ENCODE measurements at places on chromosomes 7 and 10.

- DNase-seq: no peak
These were observed 8.2 kb downstream of the BLNK start for GRCh38 chr10:96263176-96263575.

DNA sequence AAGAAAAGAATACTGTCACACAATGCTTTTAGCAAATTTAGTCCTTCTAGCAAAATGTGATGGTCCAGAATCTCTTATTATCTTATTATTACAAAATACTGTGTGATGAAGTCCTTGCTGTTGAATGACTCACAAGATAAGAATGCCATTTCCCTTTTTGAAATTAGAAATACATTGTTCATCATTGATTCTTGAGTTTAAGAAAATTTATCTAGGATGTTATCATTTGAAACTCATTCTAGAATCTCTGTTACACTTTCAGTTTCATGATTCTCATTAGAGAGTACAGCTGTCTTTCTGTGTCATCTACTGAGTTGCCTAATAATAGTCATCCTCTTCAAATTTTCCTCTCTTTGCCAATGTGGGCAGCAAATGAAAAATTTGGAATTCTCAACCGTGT, 9.6 kb downstream of the ZKSCAN5 start:
- no peak for DNase-seq

DNA sequence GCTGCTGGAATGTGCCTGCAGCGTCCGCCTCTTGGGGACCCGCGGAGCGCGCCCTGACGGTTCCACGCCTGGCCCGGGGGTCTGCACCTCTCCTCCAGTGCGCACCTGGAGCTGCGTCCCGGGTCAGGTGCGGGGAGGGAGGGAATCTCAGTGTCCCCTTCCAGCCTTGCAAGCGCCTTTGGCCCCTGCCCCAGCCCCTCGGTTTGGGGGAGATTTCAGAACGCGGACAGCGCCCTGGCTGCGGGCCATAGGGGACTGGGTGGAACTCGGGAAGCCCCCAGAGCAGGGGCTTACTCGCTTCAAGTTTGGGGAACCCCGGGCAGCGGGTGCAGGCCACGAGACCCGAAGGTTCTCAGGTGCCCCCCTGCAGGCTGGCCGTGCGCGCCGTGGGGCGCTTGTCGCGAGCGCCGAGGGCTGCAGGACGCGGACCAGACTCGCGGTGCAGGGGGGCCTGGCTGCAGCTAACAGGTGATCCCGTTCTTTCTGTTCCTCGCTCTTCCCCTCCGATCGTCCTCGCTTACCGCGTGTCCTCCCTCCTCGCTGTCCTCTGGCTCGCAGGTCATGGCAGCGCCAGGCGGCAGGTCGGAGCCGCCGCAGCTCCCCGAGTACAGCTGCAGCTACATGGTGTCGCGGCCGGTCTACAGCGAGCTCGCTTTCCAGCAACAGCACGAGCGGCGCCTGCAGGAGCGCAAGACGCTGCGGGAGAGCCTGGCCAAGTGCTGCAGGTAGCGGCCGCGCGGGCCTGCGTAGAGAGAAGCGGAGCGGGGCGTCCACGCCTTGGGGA, 645 bp downstream of the SLC26A4 start:
- peak; percentile 77 for DNase-seq

- DNase-seq: no peak
These were observed 1.6 kb downstream of the AIFM2 start for GRCh38 chr10:70130878-70131559.

DNA sequence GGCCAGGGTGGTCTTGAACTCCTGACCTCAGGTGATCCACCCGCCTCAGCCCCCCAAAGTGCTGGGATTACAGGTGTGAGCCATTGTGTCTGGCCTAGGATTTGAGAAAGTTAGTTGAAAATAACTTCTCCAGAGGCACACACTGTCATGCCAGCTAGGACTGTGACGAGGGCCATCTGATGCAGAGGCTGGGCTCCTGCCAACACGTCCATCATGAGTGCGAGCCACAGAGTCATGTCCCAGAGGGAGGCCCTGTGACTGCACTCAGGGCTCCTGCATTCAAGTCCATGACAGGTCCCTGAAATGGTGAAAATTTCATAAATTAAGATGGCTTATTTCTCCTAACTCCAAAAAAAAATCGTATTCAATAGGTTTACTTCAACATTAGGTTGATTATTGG, 17.1 kb downstream of the C10orf120 start:
- no peak for DNase-seq

DNA sequence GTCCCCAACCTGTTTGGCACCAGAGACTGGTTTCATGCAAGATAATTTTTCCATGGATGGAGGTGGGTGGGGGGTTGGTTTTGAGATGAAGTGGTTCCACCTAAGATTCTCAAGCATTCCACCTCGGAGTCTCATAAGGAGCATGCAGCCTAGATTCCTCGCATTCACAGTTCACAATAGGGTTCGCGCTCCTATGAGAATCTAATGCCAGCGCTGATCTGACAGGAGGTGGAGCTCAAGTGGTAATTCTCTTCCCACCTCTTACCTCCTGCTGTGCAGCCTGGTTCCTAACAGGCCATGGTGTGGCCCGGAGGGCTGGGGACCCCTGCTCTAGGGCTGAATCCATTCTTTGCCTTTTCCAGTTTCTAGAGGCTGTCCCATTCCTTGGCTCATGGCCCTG, 19.1 kb upstream of the CDK1 start:
- DNase-seq: no peak

DNA sequence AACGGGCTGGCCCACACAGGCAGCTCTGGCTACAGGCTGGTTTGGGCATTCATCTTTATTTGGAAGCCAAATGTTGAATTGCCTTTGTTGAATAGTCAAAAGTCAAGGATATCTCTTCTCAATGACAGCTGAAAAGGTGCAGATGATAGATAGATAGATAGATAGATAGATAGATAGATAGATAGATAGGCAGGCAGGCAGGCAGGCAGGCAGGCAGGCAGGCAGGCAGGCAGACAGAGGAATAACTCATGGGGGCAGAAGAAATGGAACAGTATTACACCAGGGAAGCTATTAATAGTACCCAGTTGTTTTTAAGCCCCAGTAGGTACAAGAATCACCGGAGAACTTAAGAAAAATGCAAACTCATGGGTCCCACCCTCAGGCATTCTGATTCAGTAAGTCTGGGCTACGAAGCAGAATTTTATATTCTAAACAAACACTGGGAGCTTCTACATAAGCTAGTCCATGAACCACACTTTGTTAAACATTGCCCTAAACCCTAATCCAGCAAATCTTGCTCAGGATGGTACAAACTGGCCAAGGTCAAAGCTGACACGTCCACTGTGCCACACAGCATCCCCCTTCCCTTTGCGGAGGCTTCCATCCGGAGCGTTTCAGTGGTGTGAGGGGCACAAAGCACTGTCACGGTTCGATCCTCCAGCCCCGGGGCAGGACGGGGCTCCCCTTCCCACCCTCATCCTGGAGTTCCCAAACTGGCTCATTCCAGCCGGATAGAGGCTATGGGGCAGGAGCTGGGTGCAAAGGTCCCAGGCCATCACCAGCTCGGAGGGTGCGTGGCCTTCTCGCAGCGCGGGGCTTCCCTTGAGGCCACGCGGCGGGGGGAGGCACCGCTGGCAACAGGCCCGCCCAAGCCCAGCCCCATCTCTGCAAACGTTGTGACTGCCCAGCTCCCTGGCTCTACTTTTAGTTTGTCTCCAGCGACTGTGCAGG, 6.7 kb downstream of the PRKAG2 start:
- no peak for DNase-seq

- no peak for DNase-seq
These were observed 232.6 kb downstream of the GALNT17 start for GRCh38 chr7:71364551-71364950.

DNA sequence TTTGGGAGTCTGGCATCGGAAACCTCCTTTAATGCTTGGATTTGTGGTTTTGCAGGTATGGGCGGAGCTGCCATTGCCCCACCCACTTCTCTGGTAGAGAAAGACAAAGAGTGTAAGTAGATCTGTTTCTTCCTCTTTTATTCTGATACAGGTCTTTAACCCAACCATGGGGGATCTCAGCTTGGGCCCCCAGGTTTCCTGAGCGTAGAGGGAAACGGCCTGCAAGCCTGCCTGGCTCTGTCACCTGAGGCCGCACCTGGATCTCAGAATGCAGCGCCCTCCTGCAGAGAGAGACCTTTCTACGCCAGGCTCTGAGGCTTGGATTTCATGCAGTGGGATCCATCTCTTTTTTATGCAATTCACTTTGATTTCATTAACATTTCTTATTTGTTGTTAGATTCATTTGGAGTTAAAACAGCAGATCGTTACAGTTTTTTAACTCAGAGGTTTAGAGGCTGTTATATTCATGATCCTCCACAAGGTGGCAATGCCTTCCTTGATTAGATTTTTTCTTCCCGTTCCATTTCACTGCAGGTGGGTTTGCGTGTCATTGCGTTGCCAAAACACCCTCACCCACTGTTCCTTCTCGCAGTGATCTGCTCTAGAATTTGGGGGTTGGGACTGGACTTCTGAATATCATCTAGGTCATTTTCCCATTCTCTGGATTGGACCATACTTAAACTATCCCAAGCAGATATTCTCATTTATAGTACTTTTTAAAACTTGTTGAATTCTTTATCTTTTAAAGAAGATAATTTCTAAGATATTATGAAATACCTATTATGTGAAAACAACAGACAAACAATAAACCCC, 20.0 kb downstream of the RBM17 start:
- DNase-seq: no peak

GRCh38 chr10:114388275-114388674, 16.0 kb downstream of the AFAP1L2 start:
- DNase-seq: peak; percentile 30

DNA sequence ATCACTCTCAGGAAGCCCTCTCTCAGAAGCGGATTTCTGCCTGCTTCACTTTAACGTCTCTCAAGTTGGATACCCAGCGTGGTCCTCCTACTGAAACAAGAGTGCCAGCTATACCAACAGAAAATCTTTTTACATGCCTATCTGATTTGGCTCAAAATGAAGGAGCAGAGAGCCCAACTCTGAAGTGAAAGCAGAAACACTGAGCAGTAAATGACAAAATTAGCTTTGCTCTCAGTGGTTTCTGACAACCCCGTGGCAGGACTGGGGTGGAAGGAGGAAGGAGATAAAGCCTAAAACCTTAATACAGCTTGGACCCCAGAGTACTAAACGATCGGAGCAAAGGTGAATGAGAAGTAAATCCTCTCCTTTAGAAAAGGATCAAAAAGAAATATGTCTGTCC, 25.1 kb upstream of the GPR37 start:
- DNase-seq: no peak

DNA sequence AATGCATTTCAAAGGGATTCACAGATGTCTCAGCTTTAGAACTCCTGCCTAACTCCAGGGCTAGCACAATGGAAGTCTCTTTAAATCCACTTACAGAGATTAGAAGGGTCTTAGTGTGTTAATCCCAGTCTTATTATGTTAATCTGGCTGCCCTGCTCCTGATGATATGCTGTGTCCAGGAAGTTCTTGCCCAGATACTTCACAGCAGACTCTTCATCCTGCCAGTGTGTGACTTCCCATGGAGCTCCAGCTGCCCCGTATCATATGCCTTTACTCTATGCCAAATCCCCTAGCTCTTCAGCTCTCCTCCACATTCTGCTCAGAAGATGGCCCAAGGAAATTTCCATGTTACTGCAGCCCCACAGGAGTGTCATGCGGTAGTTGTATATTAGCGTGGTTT, 533.8 kb downstream of the GALNT17 start:
- DNase-seq: no peak

- no peak for DNase-seq
These were observed 771.2 kb downstream of the NXPH1 start for GRCh38 chr7:9204571-9204970.

DNA sequence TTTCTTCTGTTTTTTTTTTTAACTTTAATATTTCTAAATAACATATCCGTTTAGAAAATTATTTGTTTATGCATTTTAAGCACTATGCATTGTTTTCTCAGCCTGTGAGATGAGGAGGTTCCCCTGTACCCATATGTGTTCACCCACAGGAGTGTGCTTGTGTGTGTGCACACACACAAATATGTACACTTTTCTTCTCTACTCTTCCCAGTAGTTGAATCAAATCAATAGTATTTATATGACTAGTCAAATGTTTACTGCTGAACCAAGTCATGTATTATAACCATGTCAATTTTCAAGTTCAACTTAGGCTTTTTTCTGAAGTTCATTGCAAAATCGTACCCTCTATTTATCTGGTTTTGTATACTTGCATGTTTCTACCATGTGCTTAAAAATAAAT, 37.3 kb downstream of the HDAC9 start:
- DNase-seq: no peak

DNA sequence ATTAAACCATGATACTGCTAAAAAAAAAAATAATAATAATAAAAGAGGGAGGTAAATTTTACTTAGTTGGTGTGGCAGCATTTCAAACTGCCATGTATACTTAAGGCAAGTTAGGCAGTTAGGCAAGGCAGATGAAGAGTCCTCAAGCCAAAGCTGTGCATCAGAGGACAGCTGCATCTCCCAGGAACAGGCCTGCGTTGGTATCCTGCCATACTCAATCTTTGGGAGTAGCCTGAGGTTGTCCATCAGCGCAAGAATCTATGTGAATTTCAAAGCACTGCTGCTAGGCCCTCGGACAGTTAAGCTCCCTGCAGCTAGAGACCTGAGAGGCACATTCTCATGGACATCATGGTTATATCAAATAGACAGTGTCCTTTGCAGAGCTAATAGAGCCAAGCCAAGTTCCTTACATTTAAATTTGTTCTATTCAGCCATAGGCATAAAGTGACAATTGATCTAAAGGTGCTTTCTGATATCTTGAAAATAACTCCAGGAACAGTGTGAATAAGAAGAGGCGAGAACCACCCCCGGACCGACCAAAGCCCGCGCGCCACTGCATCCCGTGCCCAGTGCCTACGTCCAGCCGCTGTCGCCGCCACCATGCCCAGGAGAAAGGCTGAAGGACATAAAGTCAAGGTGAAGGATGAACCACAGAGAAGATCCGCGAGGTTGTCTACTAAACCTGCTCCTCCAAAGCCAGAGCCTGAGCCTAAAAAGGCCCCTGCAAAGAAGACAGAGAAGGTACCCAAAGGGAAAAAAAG, 310.6 kb downstream of the SEMA3D start:
- DNase-seq: no peak

- DNase-seq: no peak
These were observed 35.2 kb upstream of the CCSER2 start for GRCh38 chr10:84293171-84293570.

DNA sequence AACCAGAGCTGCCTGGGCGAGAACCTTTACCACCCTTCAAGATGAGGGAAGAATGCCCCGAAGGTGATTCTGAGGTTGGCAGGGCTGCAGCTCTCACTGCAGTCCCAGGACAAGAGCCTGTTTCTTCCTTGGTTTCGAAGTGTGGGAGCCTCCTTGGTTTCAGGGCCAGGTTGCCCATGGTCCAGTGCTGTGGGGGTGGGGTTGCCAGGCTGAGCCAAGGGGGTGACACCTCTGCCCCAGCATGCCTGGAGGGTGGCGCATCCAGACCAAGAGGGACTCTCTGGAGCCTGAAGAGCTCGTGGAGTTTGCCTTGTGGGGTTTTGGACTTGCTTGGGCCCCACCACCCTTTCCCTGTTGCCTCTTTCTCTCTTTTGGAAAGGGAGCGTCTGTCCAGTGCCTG, 41.3 kb downstream of the WDR37 start:
- no peak for DNase-seq

DNA sequence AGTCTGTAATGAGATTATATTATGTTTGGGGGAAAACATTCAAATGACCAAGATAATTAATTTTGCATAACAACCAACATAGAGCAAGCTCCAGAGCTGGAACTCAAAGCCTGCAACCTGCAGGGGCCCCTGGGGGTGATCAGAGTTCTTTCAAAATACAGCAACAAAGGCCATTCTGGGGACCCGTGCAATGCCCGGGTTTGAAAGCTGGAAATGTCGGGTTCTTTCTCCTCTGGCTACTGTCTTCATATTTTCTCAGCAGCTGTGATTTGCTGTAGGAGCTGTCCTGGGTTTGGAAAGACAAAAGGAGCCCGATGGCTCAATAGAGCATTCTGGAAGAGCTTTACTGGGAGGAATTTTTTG, 30.8 kb upstream of the CARD11 start:
- no peak for DNase-seq
